Pons (tissue), 1 donor: ENCODE measurements at places on chromosomes 3 and 15.

GRCh38 chr15:82044373-82045178 is 1.2 kb downstream of the MEX3B start:
- DNase-seq = peak; percentile 30

DNA sequence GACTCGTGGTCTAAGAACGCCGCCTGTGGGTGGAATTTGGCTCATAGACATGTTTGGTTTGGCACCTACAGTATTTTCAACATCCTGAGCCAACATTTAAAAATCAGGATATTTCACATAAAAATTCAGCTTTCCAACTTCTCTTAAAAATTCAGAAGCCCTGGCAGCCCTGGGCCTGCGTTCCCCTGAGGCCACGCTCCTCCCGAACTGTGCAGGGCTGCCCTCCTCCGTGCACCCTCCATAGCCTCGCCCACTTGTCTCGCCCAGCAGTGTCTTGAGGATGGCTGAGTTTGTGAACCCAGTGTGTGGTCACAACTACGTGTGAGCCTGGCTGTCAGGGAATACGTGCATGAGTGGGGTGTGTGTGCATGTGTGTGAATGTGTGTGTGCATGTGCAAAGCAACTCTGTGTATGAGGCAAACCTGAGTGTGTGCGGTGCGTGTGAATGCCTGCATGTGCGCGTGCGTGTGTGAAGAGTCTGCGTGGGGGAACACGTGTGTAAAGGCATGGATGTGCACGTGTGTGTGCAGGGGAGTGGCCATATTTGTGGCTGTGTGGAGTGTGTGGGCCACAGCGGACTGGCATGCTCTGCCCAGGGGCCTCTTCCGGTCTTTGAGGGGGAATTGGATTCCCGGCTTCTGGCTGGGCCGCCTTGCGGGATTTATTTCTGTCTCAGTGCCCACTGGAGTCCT is 30.9 kb downstream of the PTH1R start:
- DNase-seq = no peak

DNA sequence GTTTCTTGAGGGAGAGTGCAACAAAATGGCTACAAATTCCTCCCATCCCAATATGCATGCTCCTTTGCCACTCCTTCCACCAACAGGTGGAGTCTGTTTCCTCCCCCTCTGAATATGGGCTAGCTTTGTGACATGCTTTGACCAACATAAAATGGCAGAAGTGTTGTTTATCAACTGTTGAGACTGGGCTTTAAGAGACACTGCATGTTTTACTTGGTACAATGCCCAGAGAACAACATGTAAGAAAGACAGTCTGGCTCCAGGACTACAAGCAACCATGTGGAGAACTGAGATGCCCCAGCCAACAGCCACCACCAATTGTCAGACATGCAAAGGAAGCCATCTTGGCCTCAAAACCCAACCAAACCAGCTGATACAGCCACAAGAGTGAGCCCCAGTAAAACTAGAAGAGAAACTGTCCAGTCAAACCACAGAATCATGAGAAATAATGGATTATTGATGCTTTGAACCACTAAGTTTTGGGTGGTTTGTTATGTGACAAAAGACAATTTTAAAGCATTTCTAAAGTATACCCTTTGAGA is 40.5 kb downstream of the NUDT16 start:
- DNase-seq = no peak

DNA sequence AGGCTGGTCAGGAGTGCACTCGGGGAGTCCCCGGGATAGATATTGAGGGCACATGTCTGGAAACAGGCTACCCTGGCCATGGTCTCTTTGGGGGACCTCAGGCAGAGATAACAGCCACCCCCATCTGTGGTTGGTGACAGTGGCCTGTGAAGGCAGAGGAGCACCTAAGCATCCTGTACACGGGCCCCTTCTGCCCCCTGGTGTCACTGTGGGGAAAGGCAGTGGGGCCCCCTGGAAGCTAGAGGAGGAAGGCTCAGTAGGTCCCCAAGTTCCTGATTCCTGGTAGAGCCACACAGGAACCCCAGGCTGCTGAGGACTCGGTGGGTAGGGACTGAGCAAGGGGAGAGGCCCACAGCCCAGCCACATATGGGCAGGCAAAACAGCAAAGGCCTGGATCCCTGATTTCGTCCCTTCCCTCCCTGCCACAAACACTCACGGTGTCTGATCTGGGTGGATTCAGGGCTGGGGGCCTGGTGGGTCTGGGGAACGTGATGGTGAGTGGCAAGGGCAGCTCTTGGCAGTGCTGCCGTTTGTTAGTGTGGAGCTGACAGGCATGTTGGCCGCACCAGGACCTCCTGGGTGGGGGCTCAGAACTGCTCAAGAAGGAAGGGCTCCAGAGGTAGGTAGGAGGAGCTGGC is 14.1 kb upstream of the CXCR6 start:
- DNase-seq = peak; percentile 6

GRCh38 chr3:50185230-50185629 is 6.2 kb upstream of the GNAT1 start:
- DNase-seq = no peak

- no peak for DNase-seq
Observed at GRCh38 chr15:84981711-84982300, at the start of gene PDE8A. Gene PDE8A (plus strand): TSS chr15:84981856. CDS start chr15:84982163, 307 bp downstream.

DNA sequence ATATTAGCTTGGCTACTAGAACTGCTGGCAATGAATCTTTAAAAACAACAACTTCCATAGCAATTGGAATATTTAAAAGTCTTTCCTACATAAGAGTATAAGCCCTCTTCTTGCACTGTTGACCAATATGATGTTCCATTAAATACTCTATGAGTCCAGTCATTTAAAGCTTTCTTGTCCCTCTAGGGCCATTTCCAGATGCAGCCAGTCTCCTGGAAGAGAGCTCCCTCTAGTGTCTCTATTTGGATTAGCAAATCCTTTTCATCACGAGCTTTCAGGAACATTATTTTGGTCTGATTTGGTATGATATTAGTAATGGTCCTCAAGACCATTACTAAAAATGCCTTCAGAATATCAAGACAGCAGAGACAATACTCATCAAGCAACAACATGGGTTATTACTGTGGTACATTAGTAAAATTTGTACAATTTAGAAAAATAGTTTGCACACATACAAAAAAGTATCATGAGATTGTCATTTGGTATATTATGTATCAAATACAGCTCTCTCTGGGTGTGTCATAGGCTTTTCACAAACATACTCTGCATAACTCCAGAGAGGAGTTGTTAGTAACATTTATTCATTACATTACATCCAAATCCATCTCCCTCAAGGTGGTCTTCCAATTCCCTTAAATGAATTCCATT is 101.3 kb downstream of the DPH6 start:
- DNase-seq = peak; percentile 62

DNA sequence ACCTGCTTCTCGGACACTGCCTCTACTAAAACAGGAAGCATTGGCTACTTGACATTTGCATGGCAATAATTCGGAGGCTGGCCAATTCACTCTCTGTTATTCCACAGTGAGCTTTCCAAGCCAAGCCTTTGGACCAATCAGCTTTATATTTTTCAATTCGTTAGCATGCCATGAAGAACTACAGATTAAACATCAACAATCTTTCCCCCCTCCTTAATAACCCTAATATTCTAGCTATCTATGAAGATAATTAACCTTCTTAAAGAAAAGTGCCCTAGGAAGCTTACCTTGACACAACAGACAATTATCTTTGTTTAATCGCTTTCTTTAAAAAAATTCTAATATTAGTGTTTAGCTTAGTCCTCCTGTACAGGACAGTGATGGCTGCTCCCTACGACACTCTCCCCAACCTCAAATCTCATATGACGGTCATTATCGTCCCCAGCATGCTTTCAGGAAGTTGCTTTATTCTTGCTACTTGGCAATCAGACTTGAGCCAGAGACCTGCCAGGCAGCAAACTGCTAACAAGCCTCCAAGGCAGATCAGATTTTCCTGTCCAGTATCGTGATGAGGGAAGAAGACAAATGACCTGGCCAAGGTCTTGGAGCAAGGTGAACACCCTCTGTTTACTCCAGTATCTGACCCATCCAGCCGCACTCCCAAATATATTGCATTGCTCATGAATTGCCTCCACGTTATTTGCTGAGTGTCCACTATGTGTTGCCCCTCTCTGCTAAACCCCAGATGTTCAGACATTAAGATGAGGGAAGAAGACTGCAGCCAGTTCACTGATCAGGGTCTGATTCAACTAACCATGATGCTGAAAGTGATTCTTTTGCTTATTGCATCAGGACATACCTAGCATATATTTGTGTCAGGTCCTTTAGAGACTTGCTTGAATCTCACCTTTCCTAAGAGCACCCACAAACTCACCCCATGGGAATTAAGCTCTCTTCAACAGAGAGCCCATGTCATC is 68.1 kb upstream of the LPP start:
- no peak for DNase-seq

GRCh38 chr3:73500321-73500720 is 124.4 kb downstream of the PDZRN3 start:
- no peak for DNase-seq

- DNase-seq = peak; percentile 86
Observed at GRCh38 chr3:3126477-3127431, at the start of gene TRNT1. Gene TRNT1 (plus strand): TSS chr3:3126940. CDS start chr3:3129041, 2,101 bp downstream.

GRCh38 chr3:95719481-95719880 is 1094.9 kb upstream of the EPHA6 start:
- DNase-seq = no peak
